ENCODE measurements at places on chromosomes 3 and 15.

DNA sequence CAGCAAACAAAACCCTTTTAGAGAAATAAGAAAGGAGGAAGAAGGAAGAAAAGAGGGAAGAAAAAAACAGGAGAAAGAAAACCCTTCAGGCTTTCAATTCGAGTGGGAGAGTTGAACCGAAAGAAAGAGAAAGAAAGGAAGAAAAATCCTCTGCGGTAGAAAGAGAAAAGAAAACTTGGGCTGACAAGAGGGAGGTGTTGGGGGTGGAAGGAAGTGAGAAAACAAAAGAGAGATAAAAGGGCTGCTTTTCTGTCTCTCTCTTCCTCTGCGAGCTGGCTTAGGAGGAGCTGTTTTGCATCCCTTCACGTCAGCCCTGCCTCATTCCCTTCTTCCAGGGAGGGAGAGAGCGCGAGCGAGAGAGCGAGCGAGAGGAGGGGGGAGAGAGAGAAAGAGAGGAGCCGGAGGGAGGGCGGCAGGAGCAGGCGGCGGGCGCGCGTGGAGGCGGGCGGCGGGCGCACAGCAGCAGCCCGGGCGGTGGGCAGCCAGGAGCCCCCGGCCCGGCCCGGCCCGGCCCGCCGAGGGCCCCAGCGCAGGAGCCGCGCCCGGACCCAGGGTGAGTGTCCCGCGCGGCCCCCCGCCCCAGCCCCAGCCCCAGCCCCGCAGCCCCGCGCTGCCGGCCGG is at the start of gene ZNF710:
Gene ZNF710 (plus strand): TSS at position 263 of the 621 bp plus-strand sequence. CDS start 65,814 bp downstream, outside the sequence.
- no peak for DNase-seq

DNA sequence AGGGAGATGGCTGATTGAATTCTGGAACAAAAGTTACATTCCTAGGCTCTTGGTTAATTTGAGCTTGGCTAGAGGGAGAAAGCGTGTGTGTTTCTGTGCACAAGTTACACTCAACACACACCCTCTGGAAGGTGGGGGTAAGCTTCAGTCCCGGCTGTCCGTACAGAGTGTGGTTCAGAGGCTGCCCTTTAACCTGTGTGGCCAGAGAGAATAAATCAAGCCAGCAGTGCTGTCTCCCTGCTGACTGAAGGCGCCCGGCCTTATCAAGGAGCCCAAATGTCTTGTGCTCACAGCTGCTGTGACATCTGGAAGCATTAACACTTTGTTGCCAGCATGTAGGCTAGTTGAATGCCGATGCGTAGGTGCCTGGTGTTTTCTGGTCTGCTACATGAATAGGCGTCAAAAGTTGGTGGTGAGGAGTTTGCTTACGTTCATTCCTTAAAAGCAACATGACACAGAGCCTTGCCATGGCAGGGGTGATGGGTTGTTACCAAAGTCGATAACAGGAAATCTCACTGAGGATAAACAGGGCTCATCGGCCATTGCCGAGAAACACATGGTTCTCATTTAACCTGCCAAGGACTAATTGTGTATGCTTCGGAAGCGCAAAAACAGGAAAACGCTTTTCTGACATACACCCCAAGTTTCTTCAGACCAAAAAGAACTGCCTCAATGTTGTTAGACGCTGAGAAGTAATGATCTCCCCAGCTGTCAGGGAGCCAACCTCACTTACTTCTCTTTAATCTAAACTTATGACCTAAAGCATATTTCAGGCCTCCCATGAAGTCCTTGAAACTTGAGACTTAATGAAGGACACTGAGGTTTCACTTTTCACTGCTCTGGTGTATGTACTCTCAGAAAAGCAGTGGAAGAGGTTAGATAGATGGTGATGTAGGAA is 95.8 kb upstream of the CTDSPL start:
- no peak for DNase-seq

DNA sequence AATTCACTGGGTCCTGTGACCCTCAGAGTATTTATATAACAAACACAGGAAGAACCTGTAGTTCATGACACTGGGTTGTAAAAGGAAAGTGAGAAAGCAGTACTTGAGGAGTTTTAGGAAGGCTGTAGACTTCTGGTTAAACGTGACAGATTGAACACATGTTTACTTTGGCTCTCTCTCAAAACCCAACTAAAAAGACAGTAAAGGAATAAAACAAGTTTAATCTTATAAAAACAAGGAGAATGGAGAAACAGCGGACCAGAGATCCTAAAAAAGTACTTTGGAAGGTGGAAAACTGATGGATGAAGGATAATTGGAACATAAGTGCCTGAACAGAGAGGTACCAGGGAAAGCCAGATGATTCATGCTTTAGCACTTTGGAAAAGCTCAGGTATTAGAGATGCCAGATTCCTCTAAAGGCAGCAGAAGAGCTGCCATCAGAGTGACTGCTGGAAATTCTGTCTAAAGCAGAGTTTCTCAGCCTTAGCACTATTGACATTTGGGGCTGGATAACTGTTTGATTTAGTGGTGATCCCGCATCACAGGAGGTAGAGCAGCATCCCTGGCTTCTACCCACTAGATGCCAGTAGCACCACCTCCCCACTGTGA is 182.9 kb upstream of the RORA start:
- no peak for DNase-seq

- no peak for DNase-seq
These were observed 128.2 kb downstream of the TFDP2 start for GRCh38 chr3:142021127-142021526.

DNA sequence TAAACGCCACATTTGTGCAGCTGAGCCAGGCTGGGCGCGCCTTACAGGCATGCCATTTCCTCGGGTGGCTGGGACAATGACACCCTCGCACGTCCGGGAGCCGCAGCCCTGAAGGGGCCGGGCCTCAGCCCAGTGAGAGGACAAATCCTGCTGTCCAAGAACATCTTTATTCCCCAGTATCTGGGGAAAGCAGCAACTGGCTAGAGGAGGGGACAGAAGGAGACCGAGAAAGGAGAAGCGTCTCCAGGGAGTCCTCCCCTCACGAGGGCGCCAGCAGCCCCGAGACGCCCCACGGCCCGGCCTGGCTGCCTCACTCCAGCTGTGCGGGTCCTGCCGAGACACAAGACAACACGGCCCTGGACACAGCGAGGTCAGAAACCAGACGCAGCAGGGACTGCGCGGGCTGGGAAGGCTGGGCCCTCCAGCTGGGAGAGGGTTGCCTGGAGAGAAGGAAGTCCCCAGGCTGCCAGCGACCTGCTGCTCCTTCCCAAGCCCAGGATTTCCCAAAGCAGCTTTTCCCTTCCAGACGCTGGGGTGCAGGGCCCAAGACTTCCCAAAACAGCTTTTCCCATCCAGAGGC is 130.2 kb downstream of the CHSY1 start:
- DNase-seq: peak; percentile 11

DNA sequence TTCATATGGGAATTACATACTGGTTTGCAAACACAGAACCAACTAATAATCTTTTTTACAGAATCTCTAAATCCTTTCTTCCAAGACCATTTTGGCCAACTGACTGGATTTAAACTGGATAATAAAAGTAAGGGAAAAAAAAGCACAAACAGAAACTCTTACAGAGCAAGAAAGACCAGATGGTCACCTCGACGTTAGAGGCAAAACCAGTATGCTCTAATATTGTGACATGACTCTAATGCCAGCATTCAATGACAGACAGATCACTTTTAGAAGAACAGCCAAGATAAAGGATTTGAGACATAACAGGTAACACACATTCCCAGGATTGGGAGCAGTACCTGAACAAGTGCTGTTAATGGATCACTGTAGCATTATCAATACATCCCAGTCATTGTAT is 50.9 kb downstream of the DHX36 start:
- DNase-seq: no peak

- no peak for DNase-seq
These were observed 130.1 kb downstream of the IGF1R start for GRCh38 chr15:98778263-98778959.

DNA sequence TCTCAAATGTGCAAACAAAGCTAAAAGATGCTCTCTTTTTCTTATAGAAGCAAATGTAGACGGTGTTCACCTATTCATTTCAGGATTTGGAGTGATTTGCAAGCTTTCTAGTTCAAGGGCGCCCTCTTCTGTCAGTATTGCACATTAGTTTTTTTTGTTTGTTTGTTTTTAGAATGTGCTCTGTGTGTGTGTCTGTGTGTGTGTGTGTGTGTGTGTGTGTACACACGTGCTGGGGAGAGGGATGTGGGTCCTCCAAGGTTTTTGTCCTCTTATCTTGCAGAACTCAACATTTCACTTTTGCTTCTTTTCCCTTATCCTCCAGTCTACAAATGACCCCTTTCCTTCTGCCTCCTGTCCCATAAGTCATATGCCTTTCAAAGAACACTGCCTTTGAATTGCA is 23.5 kb downstream of the DNAH1 start:
- DNase-seq: peak; percentile 5
